ENCODE measurements at places on chromosomes 3 and 15.

DNA sequence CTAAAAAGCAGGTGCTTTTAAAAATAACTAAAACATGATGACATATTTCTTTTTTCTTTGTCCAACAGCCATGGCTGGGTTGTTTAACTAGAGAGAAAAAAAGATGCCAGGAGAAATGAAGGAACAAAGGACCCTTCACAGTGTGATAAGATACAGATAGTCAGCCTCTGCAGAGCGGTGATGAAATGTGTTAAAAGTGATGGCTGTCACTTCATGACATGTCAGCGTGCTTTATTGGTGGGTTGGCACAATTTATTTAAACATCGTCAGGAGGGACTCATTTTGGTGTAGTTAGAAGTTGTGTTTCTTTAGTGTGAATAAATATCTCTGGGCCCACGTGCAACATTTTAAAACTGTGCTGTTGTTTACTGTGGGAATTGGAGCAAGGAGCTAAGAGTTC lies 887.4 kb upstream of the CFAP20DC start:
- no peak for DNase-seq

DNA sequence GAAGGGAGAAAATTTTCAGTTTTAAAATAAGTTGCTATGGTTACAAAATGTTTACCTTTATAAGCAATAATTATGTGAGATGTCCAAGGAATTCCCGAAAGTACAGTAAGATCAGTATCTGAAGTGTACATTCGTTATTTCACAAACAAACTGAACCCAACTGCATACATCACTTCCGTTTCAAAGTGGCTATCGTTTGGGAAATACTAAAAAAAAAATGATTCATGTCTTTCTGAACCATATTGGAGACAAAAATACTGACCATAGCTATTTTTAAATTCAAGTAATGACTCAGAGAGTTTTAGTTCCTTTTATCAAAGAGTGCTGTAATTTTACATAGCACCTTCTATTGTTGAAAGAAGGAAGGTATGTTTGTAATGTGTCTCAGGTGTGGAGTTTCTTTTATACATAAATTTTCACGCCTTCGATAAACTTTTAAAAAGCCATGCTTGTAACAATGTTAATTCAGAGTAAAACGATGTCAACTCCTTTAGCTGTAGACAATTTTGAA lies 8.0 kb upstream of the ANKRD28 start:
- DNase-seq: no peak

- no peak for DNase-seq
Observed at GRCh38 chr3:78201091-78201490, 1161.2 kb downstream of the ROBO2 start.

DNA sequence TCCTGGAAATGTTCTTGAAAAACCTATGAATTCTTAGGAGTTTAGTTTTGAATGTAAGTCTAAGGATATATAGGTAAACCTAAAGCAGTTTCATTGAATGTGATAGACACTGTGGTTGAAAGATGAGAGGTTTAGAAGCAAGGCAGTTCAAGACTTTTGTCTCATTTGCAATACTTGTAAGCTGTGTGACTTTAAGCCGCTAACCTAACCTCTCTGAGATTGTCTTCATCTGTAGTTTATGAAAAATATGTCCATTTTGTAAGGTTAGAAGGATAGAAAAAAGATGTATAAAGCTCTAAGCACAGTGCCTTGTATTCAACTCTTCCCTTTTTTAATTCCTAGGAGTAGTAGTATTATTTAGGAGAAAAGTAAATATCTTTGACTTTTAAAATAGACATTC lies 306.6 kb upstream of the ARRDC4 start:
- no peak for DNase-seq

- no peak for DNase-seq
Observed at GRCh38 chr3:192819001-192819569, 91.7 kb upstream of the FGF12 start.

GRCh38 chr15:58498821-58499580 lies 67.2 kb downstream of the LIPC start:
- no peak for DNase-seq

GRCh38 chr3:69650066-69650419 lies 89.2 kb upstream of the MITF start:
- no peak for DNase-seq

GRCh38 chr3:101942356-101942755 lies 93.0 kb downstream of the NFKBIZ start:
- DNase-seq: no peak
